SK-MEL-5 (cell line): ENCODE measurements at places on chromosomes 3 and 15. TPM values are rescaled to one million over a fixed set of nuclear protein-coding genes. Genes with fewer than 3 reads are reported as not detected.
A peak's percentile ranks its signal among the peaks of the same experiment; 100 is the strongest.

- no peak for DNase-seq
Observed at GRCh38 chr3:112931736-112932521, 43.0 kb downstream of the CD200R1 start.

DNA sequence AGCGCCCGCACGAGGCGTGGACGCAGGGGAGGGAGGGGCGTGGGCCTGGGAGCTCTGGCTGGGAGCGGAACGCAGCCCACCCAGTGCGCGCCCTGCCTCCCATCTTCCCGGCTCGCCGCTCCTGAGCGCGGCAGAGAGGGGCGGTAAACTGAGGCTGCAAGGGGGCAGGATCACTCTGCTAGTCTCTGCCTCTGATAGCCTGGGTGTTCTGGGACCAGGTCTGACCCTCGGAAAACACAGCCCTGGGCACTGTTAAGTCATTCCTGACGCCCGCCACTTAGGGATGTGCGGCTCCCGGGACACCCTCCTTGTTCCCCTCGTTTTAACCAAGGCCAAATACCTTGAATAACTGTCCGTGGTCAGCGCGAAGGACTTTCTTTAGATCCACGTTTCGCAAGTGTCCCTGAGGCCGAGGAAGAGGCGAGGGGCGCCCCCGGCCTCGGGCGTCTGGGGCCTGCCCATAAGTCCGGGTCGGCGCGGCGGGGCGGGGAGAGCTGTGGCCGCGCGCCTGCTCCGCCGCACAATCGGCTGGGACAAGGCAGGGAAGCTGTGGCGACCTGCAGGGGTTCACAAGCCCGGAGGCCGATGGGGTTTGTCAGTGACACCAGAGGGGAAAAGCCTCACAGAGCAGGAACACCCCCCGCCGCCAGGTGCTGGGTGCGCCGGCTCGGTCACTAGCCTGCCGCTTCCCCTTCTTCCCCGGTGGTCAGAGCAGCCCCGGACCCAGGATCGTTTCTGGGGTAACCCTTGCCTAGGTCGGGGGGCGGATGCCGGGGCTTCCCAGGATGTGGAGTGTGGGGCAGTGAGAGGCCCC lies 1.5 kb downstream of the ITPKA start:
- DNase-seq: no peak

GRCh38 chr3:183692436-183692835 lies 5.2 kb upstream of the YEATS2 start:
- DNase-seq: no peak

- no peak for DNase-seq
Observed at GRCh38 chr15:44753345-44753744, 17.0 kb downstream of the TRIM69 start.

- DNase-seq: no peak
Observed at GRCh38 chr3:49750056-49750455, 26.3 kb upstream of the GMPPB start.

- DNase-seq: no peak
Observed at GRCh38 chr3:63654211-63654610, 1.7 kb downstream of the SNTN start.

- DNase-seq: peak; percentile 66
Observed at GRCh38 chr15:58221591-58222241, 83.5 kb downstream of the AQP9 start.

GRCh38 chr15:40964634-40965033 lies 11.4 kb downstream of the CHAC1 start:
- DNase-seq: no peak

DNA sequence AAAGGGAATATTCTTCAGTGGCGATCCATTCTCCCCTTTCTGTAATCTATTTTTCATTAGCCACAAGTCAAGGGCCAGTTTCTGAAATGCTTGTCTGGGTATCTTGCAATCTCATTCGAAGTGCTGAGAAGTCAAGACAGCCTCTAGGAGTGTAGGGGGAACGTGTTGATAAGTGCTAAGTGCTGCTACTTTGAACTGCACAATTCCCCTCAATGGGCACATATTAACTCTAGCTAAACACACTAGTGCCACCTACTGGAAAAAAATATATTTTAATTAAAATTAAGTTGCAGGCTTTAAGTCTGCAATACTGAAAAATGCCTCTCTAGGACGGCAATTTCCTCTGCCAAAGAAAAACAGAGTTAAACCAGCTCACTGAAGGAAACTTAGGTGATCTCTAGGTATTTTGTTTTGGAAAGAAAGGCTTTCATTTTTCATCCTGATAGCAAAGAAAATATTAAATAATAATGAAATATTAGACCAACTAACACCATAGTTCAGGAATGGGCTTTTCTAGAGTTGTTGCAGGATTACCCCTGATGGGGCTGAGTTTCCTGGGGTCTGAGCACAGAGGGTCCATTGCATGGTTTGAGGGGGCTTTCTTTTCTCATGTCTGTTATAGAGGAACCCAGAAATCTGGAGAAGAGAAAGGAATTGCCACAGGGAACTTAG lies 181.9 kb upstream of the KBTBD8 start:
- peak; percentile 74 for DNase-seq

GRCh38 chr15:57147621-57148020 lies 228.7 kb upstream of the CGNL1 start:
- no peak for DNase-seq

DNA sequence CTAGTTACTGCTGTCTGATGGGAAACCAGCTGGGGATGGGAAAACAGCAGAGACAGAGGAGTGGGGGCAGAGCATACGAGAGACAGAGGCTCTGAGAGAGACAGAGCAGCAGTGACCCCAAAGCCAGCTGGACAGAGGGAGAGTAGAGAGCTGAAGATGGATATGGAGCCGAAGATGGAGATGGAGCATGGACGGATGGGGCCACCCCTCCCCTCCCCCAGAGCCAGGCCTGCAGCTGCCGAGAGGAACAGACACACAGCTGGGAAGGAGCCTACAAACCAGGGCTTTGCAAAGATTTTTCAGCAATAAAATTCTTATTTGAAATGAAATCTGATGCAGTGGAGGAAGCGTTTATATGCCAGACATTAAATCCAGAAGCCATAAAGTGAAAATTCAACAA lies 167.6 kb upstream of the LINGO1 start:
- no peak for DNase-seq

DNA sequence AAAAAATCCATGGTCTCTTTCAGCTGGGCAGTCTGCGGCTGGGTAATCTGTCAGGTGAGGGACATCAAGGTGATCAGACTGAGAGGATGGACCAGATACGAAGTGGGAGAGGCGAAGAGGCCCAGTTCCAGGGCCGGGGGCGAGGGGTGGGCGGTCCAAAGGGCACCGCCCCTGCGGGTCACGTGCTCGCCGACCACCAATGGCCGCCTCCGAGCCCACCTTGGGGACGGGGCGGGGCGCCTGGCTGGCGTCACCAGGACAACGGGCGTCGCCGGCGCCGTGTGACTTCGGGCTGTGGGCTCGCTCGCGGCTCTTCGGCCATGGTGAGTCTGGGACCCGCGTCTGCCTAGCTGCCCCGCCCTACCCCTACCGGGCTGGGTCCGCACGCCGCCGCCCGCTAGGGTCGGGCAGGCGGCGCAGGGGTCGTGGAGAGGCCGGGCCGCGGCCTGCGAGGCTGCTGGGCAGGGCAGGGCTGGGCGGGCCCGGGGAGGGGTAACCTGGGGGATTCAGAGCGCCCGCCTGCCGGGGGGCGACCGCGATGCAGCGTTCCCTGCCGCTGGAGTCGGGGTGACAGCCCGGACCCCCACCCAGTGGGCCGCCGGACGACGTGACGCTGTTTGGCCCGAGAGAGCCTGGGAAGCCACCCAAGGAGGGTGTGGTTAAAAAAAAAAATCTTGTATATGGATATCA lies at the start of gene FBXL2:
Gene FBXL2 (plus strand): TSS at position 250 of the 690 bp plus-strand sequence. CDS start 71 bp downstream, at position 321.
- peak; percentile 80 for DNase-seq

DNA sequence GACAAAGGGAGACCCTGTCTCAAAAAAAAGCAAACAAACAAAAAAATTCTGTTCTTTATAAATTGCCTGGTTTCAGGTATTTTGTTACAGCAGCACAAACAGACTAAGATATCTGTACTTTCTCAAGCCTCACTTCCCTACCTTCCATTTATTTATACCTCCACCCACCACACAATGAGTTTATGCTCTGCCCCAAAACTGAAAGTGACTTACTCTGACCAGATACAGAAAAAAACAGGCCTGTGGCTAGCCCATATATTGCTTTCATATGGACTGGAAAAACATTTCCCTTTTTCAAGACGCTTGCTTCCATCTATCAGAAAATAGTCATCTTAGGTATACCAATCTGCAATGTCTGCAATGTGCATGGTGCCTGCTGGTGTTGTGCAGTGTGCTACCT lies 8.7 kb upstream of the GPD1L start:
- DNase-seq: no peak

DNA sequence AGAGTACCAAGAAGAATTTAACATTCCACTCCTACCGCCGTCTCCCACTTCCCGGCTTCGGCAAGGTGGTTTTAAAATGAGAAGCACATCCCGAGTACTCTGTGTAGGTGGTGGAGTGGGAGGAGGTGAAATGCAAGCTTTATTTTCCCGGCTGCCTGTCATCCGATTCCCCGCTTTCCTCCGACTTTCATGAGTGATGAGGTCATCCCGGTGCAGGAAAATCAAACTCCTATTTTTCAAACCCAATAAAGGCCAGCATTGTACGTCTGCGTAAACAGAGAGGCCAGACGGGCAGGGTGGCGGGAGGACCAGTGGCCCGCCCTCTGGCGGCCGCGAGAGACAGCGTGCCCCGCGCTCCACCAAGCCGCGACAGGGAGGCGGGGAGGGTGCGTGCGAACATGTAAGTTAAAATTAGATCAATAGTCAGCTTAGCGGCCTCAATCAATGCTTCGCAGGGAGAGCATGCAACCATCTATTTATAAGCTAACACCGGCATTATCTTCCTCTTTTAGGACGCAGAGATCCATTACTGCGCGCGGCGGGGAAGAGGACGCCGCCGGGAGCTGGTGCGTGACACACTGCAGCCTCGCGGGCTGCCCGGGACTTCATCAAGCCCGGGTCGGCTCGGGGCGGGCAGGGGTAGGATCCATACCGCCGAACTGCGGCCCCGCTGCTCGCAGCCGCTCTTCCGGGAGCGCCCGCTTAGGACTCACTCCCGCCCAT lies 163.3 kb downstream of the CD47 start:
- peak; percentile 85 for DNase-seq

GRCh38 chr3:27712136-27713077 lies 9.7 kb downstream of the EOMES start:
- DNase-seq: peak; percentile 86

DNA sequence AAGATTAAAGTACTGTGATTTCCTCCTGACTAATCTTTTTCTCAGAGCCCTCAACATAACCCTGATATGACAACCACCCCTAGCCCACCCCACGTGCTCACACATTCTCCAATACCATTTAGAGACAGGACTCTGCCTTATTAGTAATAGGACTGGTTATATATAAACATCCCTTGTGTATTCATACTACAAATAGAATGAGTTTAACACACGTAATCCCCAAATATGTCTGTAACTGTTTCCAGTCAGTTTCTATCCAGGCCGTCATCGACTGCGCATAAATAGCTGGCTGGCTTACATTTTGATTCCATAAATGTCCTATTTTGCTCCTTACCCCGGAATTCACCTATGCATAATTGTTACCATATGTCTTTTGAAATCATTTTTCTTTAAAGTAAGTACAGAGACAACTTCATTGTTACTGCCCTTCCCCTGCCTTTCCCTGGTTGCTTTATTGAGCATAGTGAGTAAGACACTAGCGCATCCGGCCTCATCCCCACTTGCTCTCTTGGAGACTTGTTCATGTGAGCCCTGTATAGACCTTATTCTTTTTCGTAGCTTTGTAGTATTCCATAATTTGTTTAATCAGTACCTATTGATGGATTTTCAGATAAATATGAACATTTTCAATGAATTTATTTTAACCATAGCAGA lies 3.5 kb upstream of the P2RY14 start:
- no peak for DNase-seq

DNA sequence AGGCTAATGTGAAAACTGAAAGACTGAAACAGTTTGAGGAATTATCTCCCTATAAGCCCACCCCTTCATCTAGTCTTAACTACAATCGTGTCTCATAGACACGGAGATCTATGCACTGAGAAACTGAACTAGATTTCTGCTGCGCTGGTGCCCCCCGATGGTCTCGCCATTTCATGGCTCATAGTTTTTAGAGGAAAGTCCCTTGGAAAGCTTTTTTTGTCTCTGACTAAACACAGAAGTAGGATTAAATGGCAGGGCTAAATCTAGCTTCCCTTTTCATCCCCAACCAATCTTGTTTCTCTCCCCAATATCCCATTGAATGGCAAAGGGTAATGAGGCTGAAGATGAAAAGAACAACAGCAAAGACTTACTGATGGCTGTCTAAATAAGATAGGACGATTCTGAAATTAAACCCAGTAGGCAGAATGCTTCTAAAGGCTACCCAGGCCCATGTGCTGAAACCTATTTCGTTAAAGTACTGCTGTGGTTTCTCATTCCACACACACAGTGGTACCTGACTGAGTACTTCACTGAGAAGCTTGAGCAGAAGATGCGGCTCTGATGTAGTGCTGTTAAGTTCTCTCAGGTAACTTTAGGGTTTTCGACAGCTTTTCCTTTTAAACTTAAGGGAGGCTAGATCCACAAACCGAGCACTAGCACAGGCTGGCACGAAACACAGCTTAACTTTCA lies 142.7 kb downstream of the GADL1 start:
- DNase-seq: peak; percentile 17

- DNase-seq: no peak
Observed at GRCh38 chr3:98440283-98440682, 22.7 kb upstream of the OR5K1 start.

DNA sequence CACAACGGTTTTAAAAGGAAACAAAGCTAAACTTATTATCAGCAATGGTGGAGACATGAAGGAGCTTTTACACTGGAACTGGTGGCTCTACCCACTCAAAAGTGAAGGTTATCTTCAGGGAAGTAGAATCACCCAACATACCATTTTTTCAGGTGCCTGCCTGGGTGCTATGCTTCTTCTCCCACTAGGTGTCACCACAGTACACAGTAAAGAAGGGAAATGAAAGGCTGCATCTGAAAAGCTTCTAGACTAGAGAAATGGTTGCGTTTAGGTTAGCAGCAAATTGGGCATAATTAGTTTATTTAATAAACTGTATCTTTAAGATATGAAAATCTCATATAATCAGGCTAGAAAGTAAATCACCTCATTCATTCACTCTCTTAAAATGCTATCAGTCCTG lies 47.0 kb upstream of the SELENOK start:
- peak; percentile 73 for DNase-seq

GRCh38 chr3:63900459-63900858 lies 11.7 kb downstream of the SCAANT1 start:
- no peak for DNase-seq

DNA sequence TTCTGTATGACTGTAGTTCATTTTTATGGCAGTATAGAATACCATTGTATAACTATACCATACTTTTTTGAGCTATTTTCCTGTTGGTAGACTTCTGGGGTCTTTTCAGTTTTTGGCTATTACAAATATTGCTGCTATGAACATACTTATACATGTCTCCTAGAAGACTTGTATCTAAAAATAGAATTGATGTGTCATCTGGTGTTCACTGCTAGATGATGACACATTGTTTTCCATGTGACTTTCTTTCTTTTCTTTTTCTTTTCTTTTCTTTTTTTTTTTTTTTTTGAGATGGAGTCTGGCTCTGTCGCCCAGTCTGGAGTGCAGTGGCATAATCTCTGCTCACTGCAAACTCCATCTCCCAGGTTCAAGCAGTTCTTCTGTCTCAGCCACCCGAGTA lies 69.8 kb downstream of the SH3GL3 start:
- DNase-seq: no peak

The CHRD gene
- total RNA-seq: 2.8 and 2.9 TPM in 2 replicates

The SH2D7 gene
- not detected in 2 replicates for total RNA-seq

The IGSF10 gene
- total RNA-seq: 0.03 and 0.16 TPM in 2 replicates

The NR2E3 gene
- not detected in 2 replicates for total RNA-seq

The GABRB3 gene
- 22.2 and 24.4 TPM in 2 replicates for total RNA-seq

The GHSR gene
- not detected in 2 replicates for total RNA-seq
